Right ventricle myocardium superior (tissue), 1 donor: ENCODE measurements at places on chromosomes 1 and 21.

- no peak for DNase-seq
Observed at GRCh38 chr1:97258597-97258996, 537.0 kb downstream of the PTBP2 start.

DNA sequence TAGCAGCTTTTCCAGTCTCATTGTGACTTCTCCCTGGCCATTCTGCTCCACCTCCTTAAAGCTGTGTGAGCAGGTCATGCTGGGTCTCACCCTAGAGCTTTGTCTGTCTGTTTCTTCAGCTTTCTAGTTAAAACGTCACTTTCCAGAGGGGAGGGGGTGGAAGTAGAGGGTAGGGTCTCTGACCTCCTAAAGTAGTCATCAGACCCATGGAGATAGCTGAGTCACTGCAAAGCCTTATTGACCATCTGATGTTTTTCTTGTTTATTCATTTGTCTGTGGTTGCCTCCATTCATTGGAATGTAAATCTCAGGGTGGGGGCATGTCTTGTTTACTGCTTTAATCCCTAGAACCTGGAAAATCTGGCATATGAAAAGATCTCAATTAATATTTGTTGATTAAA is 52.7 kb downstream of the ELF3 start:
- no peak for DNase-seq

GRCh38 chr21:43605320-43606215 is 53.7 kb downstream of the HSF2BP start:
- no peak for DNase-seq

- no peak for DNase-seq
Observed at GRCh38 chr1:119771016-119771415, 2.3 kb upstream of the HMGCS2 start.

GRCh38 chr1:211348547-211348946 is 21.9 kb downstream of the TRAF5 start:
- DNase-seq: no peak

DNA sequence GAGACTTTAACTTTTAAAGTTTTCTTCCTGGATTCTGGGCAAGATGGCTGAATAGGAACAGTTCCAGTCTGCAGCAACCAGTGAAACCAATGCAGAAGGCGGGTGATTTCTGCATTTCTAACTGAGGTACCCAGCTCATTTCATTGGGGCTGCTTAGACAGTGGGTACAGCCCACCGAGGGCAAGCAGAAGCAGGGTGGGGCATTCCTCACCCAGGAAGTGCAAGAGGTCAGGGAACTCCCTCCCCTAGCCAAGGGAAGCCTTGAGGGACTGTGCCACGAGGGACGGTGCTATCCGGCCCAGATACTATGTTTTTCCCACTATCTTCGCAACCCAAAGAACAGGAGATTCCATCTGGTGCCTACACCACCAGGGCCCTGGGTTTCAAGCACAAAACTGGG is 121.0 kb downstream of the VAV3 start:
- DNase-seq: no peak
